Activated CD8-positive, alpha-beta memory T cell treated with anti-CD3 and anti-CD28 coated beads for 48 hours (primary cell): ENCODE measurements at places on chromosomes 12 and 14.

DNA sequence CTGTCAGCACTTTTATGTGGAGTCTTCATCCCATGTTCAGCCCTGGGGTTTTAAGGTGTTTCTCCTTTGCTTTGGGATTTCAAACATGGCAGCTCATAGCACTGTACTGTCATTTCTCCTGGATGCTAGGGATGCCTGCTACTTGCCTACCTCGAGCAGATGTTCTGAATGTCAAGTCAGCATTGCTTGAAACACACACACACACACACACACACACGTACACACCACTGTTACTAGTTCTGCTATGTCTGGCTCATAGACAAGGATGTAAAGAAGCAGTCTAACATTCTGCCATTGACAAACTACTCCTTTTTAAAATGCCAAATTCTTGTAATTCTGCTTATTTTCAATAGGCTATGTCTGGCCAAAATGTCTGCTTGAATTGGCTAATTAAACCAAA, 72.7 kb downstream of the SAMD4A start:
- DNase-seq: no peak

DNA sequence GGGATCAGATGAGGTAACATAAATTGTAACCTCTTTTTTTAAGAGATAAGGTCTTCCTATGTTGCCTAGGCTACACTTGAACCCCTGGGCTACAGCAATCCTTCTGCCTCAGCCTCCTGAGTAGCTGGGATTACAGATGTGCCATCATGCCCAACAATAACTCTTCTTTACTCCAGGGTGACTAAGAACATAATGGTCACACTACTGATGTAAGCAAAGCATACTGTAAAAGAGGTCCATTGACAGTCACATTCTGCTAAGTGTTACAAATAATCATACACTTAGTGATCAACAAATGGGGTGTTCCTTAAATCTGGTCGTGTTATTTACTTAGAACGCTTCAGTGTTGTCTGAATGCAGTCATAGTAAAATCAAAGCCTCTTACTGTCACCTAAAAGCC, 68.9 kb downstream of the EPS8 start:
- no peak for DNase-seq

GRCh38 chr14:49991491-49991890, 98.6 kb downstream of the ARF6 start:
- no peak for DNase-seq

DNA sequence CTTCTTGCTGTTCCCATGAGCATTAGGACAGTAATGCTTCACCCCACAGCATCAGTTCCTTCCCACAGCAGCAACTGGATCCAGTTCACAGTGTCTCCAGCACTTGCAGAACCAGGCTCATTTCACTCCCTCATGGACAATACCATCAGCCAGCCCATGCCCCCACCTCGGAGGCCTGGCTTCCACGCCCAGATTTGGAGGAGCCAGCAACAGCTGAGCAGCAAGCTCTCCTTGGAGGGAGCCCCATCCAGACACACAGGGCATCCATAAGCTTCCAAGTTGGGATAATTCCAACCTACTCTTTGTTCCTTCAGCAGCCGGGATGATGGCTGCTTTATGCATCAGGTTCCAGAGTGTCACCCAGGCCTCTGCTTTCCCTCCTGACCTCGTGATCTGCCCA, 250.0 kb downstream of the GLT1D1 start:
- no peak for DNase-seq

GRCh38 chr14:105201156-105201924, 20.2 kb upstream of the NUDT14 start:
- DNase-seq: no peak

DNA sequence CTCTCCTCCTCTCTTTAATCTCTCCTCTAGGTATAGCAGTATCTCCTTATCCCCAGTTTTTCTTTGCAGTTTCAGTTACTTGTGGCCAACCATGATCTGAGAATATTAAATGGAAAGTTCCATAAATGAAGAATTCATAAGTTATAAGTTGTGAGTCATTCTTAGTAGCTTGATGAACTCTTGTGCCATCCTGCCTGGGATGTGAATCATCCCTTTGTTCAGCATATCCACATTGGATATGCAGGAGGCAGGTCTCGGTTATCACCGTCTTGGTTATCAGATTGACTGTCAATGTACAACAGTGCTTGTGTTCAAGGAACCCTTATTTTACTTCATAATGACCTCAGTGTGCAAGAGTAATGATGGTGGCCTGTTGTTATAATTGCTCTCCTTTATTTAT, 134.0 kb downstream of the TMEM117 start:
- DNase-seq: no peak

- DNase-seq: no peak
These were observed 876.3 kb upstream of the FOXG1 start for GRCh38 chr14:27890259-27890658.

- no peak for DNase-seq
These were observed 124.8 kb upstream of the LMO3 start for GRCh38 chr12:16730772-16731171.

DNA sequence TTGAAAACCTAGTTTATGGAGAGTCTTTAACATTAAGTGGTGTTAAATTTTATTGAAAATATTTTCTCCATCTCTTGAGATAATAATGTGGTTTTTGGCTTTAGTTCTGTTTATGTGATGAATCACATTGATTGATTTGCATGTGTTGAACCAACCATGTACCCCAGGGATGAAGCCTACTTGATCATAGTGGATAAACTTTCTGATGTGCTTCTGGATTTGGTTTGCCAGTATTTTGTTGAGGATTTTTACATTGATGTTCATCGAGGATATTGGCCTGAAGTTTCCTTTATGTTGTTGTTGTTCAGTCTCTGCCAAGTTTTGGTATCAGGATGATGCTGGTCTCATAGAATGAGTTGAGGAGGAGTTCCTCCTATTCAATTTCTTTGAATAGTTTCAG, 222.6 kb downstream of the ADAMTS20 start:
- no peak for DNase-seq
